ENCODE measurements at places on chromosomes 3 and 15. TPM values are rescaled to one million over a fixed set of nuclear protein-coding genes. Genes with fewer than 3 reads are reported as not detected.
A peak's percentile ranks its signal among the peaks of the same experiment; 100 is the strongest.

DNA sequence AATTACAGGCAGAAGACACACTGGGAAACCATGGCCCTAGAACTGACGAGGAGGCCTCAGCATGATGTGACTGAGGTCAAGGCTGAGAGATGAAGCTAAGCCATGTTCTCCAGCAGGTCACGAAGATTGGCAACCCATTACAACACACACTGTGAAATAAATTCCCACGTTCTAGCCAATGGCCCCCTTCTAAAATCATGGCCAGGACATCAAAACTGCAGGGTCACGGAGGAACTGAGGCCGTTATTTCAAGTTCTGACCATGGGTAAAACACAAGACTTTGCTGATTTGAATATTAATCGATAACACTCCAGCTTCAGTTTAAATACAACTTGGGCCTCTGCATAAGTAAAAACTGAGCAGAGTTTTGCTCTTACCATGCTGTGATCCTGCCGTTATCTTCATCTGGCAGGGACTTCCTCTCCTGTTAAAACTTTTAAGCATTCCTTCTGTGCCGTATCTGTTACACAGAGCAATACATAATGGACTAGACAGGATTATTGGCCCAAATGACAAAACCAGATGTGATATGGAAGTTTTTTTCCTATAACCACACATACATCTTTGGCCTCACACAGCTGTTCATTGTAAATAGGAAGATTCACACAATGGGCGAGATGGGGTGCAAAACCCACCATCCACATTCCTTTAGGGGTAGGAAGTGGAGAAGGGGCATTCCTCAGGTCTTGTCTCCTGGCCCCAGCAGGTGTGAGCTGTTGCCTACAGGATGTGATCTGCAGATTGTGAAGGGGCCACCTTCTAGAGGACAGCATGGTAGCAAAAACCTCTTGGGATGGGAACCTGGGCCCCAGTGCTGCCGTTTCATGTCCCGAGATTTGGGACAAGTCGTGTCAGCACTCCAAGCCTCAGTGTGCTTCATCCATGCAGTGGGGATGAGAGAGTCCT lies 207.4 kb downstream of the OPA1 start:
- no peak for DNase-seq

DNA sequence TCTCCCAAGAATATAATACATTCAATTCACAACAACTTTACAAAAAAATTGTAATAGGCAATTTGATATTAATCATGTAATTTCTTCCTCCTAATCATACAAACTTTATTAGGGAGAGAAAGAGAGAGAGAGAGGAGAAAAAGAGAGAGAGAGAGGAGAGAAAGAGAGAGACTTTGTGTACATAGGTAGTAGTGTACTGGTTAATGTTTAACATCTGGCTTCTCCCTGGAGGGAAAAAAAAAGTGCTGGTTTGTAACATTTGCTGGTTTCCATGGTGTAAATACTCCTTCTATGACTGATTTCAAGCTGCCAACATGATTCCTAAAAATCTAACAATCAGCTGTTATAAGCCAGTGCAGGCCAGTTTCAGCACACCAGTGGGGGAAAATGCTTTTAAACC lies 98.0 kb upstream of the ARHGEF26 start:
- DNase-seq = no peak

- no peak for DNase-seq
Measured at GRCh38 chr15:40960925-40961324, 7.7 kb downstream of the CHAC1 start.

DNA sequence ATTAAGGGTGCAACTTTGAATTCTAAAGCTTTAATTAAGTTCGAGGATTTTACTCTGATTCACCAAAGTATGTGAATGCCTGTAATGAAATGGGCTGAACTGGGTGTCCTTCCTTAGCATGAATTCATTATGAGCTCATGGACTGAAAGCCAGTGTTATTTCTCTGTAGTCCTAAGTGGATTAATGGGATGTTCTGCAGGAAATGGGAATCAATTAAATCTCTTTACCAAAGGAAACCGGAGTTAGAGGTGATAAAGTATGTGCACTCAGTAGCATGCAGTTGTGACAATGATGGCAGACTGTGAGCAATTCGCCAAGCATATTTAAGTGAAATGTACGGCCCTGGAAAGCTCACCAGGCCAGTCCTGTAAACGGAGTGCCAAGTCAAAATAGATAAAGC lies 138.7 kb downstream of the CHL1 start:
- DNase-seq = no peak

DNA sequence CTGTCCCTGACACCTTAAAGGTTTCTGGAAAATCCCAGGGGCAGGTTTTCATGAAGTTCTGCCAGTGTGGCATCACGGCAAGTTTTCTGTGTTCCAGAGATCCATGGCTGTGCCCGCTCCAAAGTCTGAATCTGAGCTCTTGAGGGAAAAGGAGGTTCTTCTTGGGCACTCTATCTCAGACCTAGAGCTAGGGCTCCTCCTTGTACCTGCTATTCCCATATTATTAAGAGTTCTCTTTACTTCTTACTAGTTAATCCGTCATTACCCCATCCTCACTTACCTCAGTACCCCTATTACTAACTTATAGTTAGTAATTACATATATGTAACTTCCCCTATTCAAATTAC lies 5.9 kb upstream of the TRA2B start:
- DNase-seq = no peak

DNA sequence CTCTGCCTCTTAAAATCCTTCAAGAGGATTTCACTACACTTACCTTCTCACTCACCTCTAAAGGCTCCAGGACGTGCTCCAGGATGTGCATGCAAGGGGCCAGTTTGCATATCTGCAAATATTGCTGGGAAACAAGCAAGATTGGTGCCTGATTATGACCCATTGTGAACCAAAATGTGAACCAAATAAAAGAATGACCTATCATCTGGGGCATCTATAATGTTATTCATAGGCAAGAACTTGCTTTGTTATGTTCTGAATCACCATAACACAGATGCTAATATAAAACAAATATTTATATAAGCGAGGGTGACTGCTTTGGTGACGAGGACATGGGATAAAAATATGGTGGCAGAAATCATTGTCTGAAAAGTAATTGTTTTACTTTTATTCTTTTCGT lies 5.5 kb downstream of the IL12A start:
- peak; percentile 4 for DNase-seq

DNA sequence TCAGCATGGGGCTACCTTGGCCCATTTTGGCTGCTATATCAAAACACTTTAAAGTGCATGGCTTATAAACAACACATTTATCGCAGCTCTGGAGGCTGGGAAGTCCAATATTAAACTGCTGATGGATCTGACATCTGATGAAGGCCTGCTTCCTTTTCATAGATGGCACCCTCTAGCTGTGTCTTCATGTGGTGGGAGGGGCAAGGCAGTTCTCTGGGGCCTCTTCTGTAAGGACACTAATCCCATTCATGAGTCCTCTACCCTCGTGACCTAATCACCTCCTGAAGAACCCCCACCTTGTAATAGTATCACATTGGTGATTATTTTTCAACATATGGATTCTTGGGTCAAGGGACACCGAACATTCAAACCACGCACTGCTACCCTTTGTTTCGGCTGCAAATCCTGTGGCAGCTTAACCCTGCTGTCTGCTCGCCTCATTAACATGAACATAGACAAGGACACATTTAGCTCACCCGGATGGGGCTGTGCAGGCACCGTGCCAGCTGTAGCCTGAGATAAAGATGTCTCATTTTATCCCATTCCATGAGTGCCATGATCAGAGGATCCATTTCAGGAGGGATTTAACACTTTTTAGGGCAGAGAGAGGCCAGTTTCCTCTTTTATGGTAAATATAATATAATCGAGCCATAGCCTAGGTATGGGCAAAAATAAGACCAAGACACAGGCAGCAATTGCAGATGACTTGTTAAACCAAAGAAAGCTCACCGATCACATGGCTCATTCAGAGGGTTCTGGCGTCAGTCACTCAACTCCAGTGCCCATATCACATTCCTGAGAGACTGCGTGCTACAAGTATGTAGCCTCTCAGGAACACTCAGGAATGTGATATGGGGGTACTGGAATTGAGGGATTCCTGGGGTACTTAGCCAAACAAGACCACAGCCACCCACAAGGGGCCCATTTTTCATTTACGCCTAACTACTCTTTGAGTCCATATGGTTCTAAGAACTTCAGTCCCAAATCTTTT lies 251.1 kb upstream of the ST8SIA2 start:
- DNase-seq = peak; percentile 53

- DNase-seq = no peak
Measured at GRCh38 chr15:61029082-61029481, 200.0 kb downstream of the RORA start.

The TP63 gene
- 0.94 TPM for total RNA-seq

The PLA2G4D gene
- not detected for total RNA-seq

The SLC12A1 gene
- not detected for total RNA-seq

Data from astrocyte (in vitro differentiated cells and primary cell).